ENCODE measurements at places on chromosomes 11 and 22.

GRCh38 chr11:131955904-131956303 lies 585.5 kb downstream of the NTM start:
- DNase-seq, result no peak

- DNase-seq, result peak; percentile 35
These were observed 649 bp downstream of the SELENOO start for GRCh38 chr22:50201191-50202129.

DNA sequence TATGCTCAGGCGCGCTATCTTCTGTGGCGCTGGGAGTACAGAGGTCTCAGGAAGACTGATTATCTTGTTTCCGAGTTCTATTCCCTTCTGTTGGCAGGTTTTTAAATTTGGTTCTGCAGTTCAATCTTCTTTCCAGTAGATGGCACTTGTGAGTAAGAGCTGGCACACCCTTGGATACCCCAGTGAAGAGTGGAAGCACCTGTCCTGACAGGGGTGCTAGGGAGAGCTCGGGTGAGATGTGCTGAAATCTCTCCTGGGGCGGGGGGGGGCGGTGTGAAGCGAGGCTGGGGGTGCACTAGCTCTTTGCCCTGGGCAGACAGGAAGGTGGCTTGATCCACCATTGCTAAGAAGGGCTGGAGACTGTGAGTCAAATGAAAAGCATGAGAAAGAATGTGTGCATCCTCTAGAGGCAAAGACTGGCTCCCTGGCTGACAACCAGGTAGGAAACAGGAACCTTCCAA lies 679.9 kb upstream of the CCDC179 start:
- peak; percentile 43 for DNase-seq

DNA sequence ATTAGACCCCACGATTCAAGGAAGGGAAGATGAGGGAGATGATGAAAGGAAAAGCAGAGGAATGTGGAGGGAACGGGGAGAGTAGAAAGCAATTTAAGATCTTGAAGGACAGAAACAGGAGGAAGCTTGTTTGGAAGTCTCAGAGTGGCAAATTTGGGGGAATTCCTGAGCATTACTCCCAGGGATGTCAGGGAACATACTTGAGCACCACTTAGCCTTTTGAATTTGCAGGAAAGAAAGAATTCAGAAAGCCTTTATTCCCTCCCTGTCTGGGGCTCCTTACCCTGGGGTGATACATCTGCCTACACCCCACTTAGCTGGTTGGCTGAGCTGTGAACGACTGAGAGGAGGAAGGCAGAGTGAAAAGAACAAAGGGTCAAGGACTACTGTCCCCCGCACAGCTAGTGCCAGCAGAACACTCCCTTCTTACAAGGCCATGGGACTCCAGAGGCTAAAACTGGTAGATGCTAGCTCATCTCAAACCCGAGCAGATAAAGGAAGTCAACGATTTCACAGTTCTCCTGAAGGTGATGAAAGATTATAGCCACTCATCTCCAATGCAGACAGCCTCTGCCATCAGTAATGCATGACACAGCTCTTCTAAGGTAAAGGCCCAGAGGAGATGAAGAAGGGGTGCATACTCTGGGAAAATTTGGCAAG lies 84.0 kb upstream of the AKIP1 start:
- DNase-seq, result no peak

DNA sequence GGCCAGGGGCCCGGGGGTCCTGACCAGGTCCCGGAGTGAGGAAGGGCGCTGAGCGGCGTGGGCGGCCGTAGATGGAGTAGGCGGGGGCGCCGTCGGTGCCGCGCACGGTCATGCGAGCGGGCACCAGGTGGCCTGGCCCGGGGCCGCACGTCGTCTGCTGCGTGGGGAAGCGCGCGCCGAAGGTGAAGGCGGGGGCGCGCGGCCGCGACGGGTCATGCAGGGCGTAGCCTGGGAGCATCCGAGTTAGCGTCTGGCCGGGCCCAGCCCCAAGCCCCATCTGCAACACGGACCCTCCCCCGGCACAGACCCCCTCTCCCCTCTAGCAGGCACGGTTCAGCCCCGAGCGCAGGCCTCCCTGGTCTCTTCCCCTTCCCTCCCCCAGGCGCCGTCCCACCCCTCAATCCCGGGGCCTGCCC lies 1.7 kb upstream of the TYMP start:
- DNase-seq, result no peak

DNA sequence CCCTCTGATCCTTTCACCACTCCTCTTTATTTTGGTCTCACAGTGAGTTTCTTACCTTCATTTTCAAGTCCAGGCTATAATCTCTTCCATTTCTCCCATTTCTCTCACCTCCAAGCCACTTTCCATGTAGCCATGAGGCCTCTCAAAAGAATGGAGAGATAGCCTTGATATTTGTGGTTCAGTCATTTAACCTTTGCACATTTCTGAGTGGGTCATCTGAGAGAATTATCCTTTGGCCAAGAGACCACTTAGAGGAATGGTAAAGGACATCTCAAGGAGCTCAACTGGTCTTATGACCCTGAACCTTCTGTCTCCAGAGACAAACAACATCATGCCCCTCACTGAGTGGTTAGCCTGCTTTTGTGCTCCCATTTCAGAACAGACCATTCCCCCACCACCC lies 121.1 kb downstream of the KIRREL3 start:
- DNase-seq, result no peak

- DNase-seq, result no peak
These were observed 381.9 kb downstream of the LARGE1 start for GRCh38 chr22:33538277-33538885.

DNA sequence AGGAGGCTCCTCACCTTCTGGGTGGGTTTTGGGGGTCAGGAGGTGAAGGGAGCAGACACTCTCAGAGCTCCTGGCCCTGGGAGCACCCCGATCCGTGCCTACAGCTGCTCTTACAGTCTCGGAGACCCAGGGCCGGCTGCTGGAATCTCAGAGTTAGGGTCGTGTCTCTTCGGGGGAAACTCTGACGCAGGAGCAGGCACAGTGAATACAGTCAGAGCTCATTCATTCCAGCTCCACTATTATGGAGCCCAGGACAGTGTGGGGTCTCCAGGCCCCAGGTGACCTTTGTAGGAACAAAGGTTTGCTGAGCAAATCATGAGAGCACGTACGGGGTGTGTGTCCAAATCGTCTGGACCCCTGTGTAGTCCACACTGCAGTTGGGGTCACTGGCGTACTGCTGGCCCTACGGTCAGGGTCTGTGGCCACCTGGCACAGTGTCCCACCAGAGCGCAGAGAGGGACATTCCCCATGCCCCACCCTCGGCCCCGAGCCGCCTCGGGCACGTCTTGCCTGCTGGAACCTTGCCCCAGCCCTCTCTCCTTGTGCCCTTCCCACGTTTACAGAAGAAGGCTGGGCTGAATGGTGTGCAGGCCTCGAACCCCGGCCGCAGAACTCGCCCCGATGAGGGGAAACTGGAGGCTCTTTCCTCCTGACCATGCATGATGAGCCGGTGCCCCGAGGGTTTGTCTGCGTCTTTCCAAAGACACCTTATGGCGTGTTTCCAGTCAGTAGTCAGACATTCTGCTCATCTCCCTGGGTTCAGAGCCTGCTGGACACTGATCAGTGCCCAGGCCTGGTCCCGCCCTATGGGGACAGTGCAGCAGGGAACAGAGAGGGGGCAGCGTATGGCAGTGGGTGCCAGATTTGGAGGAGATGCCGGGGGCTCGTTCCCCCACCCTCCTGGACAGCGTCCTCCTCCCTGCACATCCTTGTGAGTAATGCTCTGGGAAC lies 1166.6 kb downstream of the BRD1 start:
- no peak for DNase-seq

DNA sequence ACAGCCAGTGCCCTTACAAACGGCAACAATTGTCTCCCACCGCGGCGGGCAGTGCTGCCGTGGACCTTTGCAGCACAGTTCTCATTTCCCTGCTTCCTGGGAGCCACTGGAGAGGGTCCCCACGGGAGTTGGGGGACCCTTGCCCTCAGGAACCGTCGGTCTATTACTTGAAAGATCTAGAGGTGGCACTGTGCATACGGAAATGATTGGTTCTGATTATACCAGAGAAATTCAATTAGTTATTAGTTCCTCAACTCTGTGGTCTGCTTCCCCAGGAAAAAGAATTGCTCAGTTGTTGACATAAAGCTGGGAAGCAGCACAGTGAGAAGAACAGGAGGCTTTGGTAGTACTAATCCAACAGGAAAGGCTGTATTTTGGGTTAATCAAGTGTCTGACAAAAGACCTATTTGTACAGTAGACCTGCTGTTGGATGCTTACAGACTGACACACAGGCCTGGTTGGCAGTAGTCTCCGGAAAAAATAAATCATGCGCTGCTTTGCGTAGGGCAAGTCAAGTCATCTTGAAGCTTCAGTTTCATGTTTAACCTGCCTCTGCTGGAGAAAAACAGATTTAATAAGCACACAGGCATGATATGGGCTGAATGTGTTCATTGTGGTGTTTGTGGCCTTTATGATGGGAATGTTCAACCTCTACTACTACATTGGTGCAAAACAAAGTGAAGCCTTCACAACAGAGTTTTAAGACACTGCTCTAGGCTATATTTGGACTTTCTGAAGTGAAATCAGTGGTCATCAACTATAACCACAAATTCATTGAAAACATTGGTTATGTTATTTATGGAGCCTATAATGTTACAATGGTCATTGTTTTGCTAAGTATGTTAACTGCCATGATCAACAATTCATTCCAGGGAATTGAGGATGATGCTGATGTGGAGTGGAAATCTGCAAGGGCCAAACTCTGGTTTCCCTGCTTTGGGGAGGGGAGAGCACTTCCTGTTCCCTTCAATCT lies 54.6 kb upstream of the SC5D start:
- no peak for DNase-seq

DNA sequence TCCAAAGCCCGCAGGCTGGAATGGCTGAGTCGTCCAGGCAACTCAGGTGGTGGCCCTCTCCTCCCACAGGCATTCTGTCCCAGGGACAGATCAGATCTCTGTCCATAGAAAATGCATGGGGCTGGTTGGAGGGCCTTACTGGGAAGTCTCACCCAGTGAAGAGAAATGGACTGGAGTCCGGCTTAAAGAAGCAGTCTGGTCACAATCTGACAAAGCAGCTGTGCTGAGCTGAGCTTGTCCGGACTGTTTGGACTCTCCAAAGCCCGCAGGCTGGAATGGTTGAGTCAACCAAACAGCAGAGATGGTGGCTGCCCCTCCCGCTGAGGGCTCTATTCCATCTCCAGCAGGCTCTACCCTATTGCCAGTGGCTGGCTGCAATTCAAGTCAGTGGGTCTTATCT lies 14.4 kb upstream of the DEPDC7 start:
- DNase-seq, result no peak

DNA sequence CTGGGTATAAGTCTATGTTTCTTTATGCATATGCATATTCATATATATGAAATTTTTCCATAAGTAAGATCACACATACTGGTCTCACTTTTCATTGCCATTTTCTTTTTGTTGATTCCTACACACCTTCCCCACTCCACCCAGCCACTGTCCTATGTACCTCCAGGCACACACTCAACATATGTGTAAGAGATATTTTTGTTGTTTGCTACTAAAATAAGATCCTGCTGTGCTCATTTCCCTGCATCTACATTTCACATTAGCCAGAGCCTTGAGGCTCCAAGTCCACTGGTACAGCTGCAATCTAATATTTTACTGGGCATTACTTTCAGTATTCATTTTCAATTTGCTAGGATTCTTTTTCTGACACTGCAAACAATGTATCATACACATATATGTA lies 8.1 kb upstream of the KRTAP5-10 start:
- DNase-seq, result no peak

- DNase-seq, result peak; percentile 80
These were observed 19.2 kb upstream of the PLET1 start for GRCh38 chr11:112279901-112280267.

DNA sequence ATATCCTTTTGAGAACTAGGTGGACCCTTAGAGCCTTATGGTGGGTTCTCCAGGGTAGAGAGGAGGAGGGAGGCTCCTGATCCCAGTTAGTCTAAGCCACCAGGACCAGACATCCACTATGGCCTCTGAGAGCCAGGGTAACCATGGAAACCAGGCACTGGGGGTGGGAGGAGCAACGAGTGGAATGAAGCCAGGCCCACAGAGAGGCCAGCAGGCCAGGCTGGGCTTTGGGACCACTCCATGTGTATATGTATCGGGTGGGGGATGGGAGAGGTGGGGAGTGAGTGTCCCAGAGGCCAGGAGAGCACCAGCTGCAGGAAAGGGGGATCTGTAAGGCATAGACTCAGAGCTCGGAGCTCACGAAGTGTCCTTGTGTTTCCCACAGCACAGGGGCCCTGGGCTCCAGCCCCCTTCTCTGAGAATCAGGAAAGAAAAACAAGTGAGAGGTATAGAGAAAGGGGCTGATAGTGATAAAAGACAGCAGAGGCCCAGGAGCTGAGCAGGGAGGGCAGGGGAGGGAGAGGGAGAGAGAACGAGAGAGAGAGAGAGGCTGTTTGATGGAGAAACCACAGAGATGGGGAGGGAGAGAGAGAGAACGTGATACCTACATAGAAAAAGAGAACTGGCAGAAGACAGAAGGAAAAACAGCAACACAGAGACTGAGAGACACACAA lies 15.5 kb upstream of the TSPAN18 start:
- DNase-seq, result no peak

- no peak for DNase-seq
These were observed 337.9 kb downstream of the SHANK2 start for GRCh38 chr11:70914496-70914895.

GRCh38 chr11:108966206-108966605 lies 301.3 kb downstream of the DDX10 start:
- DNase-seq, result no peak

DNA sequence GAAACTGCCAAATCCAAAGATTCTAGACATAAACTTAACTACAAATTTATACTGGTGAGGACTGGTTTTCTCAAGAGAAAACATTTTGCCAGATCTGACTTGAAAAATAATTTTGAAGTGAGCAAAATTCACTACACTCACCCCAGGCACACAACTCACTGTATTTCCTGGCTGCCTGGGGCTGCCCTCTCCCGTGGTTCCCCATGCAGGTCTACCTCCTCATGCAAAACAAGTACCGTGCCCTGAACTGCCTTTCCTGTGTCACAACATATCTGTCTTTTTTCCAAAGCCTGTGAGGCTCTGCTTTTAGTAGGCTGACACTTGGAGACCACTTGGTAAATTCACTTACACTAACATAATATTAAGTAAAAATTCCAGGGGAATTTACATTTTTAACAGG lies 76.4 kb downstream of the LIF start:
- peak; percentile 24 for DNase-seq

DNA sequence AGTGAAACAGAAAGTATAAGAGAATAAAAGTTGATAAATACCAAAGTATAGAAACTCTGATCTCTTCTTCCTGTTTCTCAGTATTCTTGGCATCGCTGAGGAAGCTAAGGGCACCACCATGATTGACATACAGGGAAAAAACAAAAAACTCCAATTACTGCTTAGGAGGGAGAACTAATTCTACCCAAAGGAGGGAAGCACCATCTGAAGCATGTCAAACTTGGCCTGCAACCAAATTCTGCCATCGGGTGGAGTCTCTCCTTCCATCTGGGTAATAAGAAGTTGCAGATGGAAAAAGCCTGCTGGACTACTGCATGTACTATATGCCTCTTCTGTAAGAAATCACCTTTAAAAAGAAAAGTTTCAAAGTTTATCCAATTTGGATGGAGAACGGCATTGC lies 30.5 kb upstream of the PPP2R1B start:
- no peak for DNase-seq

Measured in DND-41 (cell line).